ENCODE measurements at places on chromosomes 16 and 17. TPM values are rescaled to one million over a fixed set of nuclear protein-coding genes. Genes with fewer than 3 reads are reported as not detected.

CASKIN1 gene
- 2.2 TPM for total RNA-seq

ASPA gene
- total RNA-seq: not detected

CEP295NL gene
- total RNA-seq: 0.56 TPM

CWC25 gene
- 32.1 TPM for total RNA-seq

TMEM98 gene
- total RNA-seq: 0.82 TPM

ICAM2 gene
- total RNA-seq: 62.2 TPM

NOXO1 gene
- total RNA-seq: not detected

SLC47A2 gene
- total RNA-seq: not detected

ABCC6 gene
- not detected for total RNA-seq

ABCC3 gene
- total RNA-seq: not detected

TMEM88 gene
- total RNA-seq: 6.1 TPM

OTOP3 gene
- not detected for total RNA-seq

KRT20 gene
- total RNA-seq: not detected

ASPHD1 gene
- total RNA-seq: 4.4 TPM

TP53TG3B gene
- not detected for total RNA-seq

SBK1 gene
- total RNA-seq: 0.85 TPM

CCL5 gene
- 19.6 TPM for total RNA-seq

KRT32 gene
- not detected for total RNA-seq

DOC2B gene
- total RNA-seq: 0.98 TPM

KRTAP4-1 gene
- not detected for total RNA-seq

AANAT gene
- total RNA-seq: not detected

CHRNE gene
- total RNA-seq: 0.42 TPM

RPH3AL gene
- 3.7 TPM for total RNA-seq

TNP2 gene
- total RNA-seq: not detected

CD7 gene
- total RNA-seq: 413 TPM

CD300A gene
- total RNA-seq: 14.9 TPM

SOST gene
- not detected for total RNA-seq

XYLT1 gene
- 14.7 TPM for total RNA-seq

KCNG4 gene
- total RNA-seq: not detected

RGS9 gene
- total RNA-seq: 3.1 TPM

ARL5C gene
- not detected for total RNA-seq

NEK8 gene
- total RNA-seq: 6.1 TPM

RMI2 gene
- total RNA-seq: 63.8 TPM

NOS2 gene
- total RNA-seq: 0.05 TPM

NPTX1 gene
- total RNA-seq: 30.4 TPM

CA5A gene
- not detected for total RNA-seq

CCNF gene
- 44.7 TPM for total RNA-seq

SLC16A13 gene
- total RNA-seq: 12.4 TPM

PRR35 gene
- total RNA-seq: not detected
